ENCODE measurements at places on chromosomes 7 and 10.

GRCh38 chr7:147803151-147803550, 787.4 kb upstream of the C7orf33 start:
- no peak for DNase-seq

- DNase-seq = no peak
Observed at GRCh38 chr10:80261316-80262030, 28.0 kb downstream of the MAT1A start.

DNA sequence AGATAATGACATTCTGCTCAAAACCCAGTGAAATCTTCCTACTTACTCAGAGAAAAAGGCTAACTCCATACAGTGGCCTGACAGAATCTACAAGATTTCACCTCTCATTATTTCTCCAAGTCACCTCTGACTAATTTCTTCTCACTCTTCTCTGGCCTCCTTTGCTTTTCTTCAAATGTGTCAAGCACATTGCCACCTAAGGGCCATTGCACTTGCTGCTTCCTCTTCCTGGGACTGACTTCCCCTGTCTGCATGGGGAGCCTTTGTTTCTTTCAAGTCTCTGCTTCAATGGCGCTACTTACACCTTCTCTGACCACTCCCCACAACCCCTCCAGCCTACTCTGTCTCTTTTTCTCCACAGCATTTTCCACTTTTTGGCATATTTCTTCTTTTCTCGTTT, 36.0 kb downstream of the PRTFDC1 start:
- DNase-seq = no peak

- no peak for DNase-seq
Observed at GRCh38 chr10:60312818-60313588, 76.7 kb downstream of the ANK3 start.

- DNase-seq = no peak
Observed at GRCh38 chr10:98825741-98826140, 379.0 kb upstream of the HPS1 start.

DNA sequence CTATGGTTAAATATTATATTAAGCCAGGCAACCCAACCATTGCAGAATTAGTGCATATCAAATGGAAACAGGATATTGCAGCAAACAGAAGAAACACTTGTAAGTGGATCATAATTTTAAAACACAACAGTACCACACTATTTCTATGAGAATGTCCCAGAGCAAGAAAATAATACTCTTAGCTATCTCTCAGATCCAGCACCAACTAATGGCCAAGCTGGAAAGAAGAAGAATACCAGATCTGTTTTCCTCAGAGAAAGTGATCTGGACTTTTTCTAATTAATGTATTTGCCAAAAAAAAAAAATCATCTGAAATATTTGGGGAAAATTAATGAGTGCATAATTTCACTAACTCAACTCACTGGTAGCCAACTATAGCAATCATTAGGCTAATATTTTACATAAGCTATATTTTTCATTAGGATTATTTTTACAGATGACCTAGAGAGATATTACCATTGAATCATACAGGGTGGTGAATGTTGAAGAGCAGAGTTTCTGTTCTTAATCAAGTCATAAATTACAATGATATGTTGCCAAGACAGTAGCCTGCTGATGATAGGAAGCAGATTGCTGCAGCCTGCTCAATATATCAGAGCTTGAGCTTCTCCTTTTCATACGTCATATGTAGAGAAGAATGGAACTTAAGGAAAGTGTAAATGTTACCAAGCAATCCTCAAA, 995.4 kb upstream of the LRRN3 start:
- no peak for DNase-seq

- DNase-seq = no peak
Observed at GRCh38 chr10:47371629-47372485, 12.2 kb downstream of the ZNF488 start.

GRCh38 chr10:101142533-101143344, 11.6 kb downstream of the TLX1 start:
- no peak for DNase-seq

- DNase-seq = no peak
Observed at GRCh38 chr10:91883549-91884444, 25.5 kb downstream of the FGFBP3 start.

- no peak for DNase-seq
Observed at GRCh38 chr10:118723466-118723865, 31.3 kb downstream of the CACUL1 start.

GRCh38 chr10:11716686-11717085, 25.5 kb upstream of the ECHDC3 start:
- no peak for DNase-seq

DNA sequence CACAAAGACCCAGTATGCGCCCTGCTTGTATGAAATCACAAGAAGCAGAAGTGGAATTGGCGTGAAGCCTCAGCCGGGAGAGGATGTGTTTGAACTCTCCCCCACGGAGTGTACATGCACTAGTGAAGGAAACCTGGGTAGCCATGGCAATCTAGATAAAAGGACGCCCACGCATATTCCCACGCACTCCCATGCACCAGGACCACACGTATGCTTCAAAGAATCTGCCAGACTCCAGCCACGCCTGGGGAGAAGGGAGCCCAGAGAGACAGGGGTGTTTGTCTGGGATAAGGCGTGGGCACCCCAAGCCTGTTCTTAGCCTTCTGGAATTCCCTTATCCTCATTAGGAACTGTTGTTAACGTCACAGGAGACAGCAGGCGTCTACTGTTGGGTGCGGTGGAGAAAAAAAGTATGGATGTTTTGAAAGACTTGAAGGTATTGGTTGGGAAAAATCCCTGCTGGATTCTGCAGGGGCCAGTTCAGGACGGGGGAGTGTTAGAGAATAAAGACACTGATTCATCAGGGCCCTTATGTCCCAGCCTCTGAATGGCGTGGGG, 28.9 kb upstream of the ECHDC3 start:
- no peak for DNase-seq

DNA sequence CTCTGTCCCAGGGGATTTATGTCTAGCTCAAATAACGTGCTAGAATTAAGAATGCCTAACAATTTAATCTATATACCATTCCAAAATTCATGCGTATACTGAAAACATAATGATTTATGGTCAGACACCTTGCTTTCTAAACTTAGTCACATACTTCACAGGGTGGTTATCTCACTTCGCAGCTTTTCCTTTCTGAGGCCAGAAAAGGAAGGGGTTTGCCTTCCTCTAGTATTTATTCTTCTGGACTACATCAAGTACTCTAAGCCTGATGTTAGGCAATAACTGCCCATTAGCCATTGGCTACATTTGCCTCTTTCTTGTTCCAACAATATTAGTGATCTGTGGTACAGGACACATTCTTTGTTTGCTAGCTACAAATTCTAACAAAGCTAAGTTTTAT, 72.6 kb upstream of the FHIP2A start:
- no peak for DNase-seq

DNA sequence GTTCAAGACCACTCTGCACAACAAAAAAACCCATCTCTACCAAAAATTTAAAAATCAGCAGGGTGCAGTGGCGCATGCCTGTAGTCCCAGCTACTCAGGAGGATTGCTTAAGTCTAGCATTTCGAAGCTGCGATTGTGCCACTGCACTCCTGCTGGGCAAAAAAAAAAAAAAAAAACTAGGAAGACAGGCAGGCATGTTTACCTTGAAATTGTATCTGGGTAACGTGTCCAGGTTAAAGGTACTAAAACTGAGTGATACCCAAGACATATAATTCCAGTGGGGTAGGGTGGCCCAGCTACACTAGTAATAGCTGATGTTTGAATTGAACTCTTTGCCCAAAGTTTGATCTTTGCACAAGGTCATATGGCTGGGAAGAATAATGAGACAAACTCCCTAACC, 16.2 kb downstream of the GHITM start:
- no peak for DNase-seq

DNA sequence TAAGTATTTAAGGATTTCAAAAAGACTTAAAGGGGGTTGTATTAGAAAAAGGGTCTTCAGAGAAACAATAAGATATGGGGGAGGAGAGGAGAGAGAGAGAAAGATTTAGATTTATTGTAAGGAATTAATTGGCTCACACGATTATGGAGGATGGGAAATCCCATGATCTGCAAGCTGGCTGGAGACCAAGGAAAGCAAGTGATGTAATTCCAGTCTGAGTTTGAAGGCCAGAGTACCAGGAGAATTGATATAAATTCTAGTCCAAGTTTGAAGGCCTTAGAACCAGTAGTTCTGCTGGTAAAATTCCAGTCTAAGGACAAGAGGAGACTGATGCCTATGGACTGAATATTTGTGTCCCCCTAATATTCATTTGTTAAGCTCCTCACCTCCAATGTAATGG, 20.6 kb upstream of the SLC13A1 start:
- no peak for DNase-seq

DNA sequence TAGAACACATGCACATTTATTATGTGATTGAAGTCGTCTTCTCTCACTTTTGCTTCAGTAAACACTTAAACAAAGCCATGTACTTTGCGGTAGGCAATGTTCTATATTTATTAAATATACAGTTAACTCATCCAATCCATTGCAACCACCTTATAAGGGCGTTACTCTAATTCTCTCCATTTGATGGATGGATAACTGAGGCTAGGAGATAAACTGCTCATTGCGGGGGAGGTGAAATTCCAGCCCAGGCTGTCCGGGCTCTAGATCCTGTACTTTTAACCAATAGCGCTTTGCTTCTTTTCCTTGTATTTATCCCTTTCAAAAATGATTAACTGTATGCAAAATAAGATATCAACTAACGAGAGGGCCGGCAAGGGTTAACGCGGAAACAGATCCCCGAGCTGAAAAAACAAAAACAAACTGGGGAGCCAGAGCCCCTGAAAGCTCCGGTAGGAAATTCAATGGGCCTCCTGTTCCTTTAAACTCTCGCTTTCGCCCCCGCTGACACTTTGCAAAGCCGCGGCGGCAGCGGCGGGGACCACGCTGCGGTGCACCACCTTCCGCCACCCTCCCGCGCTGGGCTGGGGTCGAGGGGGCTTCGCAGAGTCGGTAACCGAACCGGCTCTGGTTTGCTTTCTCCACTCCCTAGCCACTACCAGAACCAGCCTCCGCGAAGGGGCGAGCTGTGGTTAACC, 1.0 kb upstream of the PLXDC2 start:
- DNase-seq = no peak

- peak; percentile 6 for DNase-seq
Observed at GRCh38 chr10:17607603-17608332, 9.4 kb downstream of the HACD1 start.

- DNase-seq = no peak
Observed at GRCh38 chr7:117096330-117096729, 143.0 kb downstream of the ST7 start.

DNA sequence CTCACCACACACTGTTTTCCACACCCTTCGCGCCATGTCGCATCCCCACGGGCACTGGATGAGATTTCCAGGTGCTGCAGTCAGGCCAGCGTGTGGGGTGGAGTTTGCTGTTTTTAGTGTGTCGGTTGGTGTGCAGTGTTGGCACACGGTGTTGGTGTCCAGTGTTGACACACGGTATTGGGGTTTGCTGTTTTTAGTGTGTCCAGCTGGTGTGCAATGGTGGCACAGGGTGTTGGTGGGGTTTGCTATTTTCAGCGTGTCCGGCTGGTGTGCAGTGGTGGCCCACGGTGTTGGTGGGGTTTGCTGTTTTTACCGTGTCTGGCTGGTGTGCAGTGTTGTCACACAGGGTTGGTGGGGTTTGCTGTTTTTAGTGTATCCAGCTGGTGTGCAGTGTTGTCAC, 20.1 kb upstream of the PRKAR1B start:
- DNase-seq = no peak

DNA sequence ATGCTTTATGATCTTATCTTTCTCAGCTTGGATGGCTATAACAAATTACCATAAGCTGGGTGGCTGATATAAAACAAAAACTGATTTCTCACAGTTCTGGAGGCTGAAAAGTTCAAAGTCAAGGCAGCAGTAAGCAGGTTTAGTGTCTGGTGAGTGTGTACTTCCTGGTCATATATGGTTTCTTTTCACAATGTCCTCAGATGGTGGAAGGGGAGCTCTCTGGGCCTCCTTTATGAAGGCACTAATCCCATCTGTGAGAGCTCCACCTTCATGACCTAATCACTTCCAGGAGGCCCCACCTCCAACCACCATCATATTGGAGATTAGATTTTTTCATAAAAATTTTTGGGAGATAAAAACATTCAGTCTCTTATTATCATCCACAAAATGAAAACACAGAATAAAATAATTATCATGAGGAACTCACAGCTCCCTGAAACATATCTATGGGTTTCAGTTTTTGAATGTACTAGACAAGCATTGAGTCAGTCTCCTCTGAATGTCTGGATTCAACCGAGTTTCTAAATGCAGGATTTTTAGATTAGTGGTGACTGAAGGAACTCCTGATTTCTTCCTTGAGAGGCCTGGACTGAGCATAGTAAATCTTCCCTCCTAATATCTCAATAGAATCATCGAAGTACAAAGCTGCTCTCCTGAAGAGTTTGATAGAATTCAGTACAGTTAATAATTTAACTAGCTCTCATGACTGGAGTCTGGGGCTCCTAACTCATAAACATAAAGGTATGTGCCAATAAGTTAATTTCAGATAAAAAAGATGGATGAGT, 8.0 kb downstream of the CDC14C start:
- DNase-seq = no peak

DNA sequence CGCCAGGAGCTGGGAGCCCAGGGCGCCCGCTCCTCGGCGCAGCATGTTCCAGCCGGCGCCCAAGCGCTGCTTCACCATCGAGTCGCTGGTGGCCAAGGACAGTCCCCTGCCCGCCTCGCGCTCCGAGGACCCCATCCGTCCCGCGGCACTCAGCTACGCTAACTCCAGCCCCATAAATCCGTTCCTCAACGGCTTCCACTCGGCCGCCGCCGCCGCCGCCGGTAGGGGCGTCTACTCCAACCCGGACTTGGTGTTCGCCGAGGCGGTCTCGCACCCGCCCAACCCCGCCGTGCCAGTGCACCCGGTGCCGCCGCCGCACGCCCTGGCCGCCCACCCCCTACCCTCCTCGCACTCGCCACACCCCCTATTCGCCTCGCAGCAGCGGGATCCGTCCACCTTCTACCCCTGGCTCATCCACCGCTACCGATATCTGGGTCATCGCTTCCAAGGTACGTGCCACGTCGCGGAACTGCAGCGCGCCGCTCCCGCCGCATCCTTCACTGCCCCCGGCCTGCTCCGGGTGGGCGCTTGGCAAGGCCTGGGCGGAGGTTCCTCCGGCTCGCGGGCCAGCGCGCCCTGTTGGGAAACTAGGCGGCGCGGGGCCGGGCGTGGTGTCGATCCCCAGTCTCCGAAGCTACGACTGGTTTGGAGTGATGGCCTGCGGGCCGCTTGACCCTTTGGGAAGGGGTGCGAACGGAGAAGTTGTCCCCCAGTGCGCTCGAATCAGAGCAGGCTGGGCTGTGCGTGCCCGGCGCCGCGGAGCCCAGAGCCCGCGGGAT, 868 bp downstream of the EMX2 start:
- DNase-seq = no peak
